NCI-H2029 treated with DMSO at 0.1 percent for 48 hours (cell line): ENCODE measurements at places on chromosomes 5 and 9.

- no peak for DNase-seq
Observed at GRCh38 chr5:131281133-131281867, 17.4 kb downstream of the CDC42SE2 start.

DNA sequence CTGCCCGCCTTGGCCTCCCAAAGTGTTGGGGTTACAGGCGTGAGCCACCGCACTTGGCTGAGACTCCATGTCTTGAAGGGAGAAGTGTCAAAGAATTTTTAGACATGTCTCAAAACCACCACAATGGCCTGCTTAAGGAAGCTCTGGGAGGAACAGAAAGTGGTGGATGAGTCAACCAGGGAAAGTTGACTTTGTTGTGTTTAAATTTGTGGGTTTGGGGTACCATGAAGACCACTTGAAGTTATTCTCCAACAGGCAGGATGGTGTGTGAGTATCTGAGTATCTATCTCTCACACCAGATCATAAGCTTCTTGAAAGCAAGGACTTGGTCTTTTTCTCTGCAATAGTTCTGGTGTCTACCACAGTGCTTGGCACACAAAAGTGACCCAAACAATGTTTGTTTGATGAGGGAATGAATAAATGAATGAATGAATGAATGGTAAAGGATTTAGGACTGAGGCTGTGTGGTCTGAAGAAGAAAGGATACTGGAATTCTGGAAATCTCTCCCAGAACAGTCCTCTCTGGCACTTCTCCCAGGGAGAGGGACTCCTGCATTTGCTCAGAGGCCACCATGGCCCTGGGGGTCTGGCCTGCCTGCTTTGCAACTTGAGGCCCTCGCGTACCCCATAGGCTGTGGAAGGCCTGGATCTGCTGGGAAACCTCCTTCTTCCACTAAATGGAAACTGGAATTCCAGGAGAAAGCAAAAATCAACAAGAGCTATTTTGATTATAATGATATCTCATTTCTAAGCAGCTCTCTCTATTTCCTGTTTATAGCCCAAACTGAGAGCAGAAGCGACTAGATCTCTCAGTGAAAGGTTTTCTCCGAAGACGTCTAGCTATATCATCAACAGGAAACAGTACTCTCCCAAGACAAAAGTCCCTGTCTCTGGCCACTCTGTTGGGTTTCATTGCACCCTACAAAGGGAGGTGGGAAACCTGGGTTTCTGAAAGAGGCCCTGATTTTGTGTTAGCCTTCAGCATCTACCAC is 187.9 kb downstream of the PALM2AKAP2 start:
- no peak for DNase-seq

DNA sequence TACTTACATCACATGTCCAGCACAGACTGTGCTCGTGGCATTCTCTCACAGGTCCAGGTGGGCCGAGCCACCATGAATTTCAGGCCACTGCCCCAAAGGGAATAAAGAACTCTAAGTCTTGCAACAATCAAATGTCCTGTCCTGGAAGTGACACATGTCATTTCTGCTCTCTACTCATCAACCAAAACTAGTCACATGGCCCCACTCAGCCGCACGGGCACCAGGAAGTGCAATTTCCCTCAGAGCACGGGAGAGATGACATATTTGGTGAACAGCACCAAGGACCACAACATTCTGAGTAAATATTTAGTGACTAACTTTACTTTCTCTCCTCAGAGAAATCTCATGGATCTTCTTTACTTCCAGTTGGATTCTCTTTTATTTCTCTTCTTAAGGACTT is 131.1 kb upstream of the TUT7 start:
- no peak for DNase-seq

GRCh38 chr5:36842087-36842486 is 34.5 kb upstream of the NIPBL start:
- no peak for DNase-seq

DNA sequence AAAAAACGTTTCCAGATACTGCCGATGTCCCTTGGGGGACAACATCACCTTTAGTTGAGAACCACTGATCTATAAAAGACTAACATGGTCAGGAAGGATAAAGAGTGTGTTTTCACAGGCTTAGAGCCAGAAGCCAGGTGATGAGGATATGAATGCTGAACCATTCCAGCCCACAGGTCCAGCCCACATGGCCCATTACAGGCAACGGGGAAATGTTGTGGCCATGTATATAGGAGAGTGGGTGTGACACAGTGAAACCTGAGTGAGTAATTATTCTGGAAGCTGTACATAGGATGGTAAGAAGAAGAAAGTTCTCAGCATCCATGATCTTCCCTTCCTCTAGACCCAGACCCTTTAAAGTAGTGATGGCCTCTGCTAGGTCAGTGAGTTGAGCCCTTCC is 56.0 kb upstream of the FOXI1 start:
- no peak for DNase-seq

DNA sequence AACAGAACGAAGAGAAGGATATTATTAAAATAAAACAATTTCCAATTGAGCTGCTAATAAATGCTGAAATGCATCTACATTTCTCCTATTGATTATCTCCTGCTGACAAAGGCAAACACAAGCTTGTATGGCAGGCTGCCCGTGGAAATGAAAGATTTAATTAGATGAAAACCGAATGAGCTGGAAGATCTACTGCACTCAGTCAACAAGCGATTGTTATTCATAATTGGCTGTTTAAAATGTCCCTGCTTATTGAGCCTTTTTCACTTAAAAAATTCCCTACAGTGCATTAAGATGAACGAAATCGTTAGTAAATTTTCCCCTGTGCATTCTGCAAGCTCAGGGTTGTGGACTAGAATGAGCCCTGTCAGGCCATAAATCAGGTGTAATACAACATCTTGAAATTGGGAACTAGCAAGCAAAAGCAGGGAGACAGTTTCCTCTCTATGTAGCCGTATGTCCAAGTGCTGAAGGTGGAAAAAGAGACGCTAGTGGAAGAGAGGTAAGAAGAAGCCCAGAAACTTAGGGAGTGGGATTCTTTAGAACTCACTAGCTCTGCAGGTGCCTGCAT is 28.5 kb upstream of the KIF4B start:
- no peak for DNase-seq

DNA sequence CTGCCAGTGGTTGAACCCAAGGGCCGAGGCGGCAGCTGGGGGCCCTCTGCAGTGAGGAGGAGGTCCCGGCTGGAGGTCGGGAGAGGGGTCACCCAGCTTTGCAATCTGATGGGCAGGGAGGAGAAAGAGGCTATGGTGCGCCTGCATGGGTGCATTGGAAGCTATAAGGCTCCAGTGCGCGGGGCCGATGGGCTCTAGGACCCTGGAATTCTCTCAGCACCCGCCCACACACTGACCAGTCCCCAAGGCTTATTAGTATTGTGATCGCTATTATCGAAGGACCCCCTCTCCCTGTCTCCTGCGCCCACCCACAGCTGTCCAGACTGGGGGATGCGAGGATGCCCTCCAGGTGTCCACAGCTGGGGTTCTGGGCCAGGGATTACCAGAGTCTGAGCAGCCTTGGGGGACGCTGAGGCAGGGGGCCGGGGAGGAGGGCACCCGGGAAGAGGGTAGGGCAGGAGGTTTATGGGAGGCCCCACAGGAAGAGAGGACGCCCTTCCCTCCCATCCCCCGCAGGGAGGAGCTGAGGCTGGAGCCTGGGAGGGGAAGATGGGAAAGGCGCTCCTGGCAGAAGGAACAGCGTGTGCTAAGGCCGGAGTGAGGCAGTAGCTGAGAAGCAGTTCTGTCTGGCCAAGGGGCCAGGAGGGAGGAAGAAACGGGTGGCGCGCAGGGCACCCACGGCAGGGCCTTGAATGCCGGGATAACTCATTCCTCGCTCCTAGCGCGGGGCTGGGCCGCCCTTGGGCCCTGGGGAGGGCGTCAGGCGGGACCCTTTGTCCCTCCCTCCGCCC is 24.2 kb downstream of the C9orf50 start:
- no peak for DNase-seq

DNA sequence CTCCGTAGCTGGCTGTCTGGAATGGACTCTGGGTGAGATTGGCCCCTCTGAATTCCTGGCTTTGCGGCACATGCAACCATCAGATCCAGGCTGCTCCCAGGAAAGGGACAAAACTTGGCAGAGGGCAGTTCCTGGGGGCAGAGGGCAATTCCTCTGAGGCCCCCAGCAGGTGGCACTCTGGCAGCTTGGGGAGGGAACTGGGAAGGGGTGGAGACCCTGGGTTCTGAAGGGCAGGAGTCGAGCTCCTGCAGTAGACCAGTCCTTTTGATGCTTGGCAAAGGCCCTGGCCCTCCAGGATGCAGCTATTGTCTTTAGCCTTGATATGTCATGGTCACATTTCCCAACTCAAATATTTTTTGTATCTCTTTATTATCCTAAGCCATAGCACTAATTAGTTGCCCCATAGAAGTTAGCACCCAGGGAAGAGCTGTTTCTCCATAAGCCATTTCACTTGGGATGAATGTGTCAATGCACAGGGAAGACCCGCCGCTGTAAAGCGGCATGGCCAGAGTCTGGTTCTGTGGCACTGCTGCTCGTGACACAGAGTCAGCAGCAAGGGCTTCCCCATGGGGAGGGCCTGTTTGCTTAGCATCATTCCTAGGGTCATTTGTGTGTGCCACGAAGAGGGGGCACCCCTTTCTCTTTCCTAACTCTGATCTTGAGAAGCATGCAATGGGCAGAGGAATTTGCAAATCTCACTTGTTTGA is 51.2 kb upstream of the CDK20 start:
- DNase-seq = no peak

GRCh38 chr5:9112520-9113291 is 433.2 kb downstream of the SEMA5A start:
- DNase-seq = no peak

DNA sequence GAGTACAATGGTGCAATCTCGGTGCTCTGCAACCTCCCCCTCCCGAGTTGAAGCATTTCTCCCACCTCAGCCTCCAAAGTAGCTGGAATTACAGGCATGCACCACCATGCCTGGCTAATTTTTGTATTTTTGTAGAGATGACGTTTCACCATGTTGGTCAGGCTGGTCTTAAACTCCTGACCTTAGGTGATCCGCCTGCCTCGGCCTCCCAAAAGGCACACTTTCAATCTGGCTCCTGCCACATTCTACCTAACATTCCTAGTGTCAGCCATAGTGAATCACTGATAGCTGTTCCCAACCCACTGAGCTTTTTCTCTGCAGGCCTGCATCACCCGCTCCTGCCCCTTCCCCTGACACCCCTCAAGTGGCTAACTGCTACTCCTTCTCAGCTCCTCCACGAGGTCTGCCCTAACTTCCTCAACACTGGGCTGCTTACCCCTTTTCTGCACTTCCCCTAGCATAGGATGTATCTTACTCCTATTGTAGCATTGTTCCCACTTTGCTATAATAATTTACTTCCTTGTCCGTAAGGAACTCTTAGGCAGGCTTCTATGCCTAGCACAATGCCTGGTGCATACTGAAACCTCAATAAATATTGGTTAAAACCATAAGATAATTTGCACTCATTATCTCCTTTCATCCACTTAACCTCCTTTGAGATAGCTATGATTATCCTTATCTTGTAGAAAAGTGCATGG is 42.0 kb upstream of the LIFR start:
- no peak for DNase-seq

DNA sequence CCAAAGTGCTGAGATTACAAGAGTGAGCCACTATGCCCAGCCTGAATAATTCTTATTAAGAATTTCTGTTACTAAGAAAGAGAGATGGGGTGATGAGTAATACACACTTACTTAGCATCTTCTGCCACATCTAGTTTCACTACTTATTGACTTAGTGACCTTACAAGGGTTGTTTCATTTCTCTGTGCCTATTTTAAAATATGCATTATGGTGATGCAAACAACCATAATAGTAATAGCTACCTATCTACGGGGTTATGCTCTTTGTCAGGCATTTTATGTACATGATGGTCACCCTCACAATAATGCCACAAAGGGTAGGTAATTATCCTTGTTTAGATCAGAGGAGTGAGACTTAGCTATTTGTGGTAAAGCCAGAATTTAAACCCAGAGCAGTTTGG is 499.0 kb upstream of the SGCD start:
- DNase-seq = no peak

DNA sequence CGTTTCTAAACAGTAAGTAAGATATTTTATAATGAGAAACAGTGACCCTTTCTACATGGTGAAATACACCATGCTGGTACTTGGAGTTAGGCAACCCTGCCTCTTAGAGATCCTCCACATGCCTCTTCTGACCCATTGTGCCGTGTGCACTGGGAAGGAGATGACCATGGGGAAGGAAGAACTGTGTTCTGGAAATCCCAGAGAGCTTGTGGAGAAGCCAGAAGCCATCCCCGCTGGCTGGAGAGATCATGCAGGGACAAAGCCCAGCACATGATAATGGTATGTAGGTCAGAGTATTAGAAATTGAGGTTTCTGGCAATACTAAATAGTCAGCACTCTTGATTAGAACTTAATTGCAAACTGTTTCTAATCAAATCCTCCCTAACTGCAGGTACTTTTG is 307.3 kb downstream of the FBXL7 start:
- no peak for DNase-seq

GRCh38 chr5:104452550-104452949 is 890.0 kb upstream of the NUDT12 start:
- no peak for DNase-seq

DNA sequence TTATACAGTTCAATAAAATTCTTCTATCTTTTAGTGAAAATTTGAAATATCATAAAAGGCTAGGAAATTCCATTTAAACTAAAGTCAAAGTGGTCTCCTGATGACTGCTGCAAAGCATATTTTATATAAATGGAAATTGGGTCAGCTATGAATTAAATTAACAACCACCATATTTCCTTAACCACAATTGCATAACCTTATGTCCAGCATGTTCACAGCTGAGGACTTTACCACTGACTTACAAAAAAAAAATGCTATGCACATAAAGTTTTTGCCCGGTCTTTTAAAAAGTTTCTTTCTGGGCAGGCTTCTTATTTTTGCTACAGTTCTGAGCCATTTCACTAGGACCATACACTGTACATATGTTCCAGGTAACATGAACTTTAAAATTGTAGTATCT is 208.6 kb upstream of the RGMB start:
- no peak for DNase-seq

- no peak for DNase-seq
Observed at GRCh38 chr5:149829954-149830353, 99.8 kb downstream of the PPARGC1B start.

GRCh38 chr5:173741729-173742431 is 125.4 kb upstream of the BOD1 start:
- no peak for DNase-seq

- DNase-seq = no peak
Observed at GRCh38 chr5:76337953-76338451, 65.1 kb upstream of the IQGAP2 start.

DNA sequence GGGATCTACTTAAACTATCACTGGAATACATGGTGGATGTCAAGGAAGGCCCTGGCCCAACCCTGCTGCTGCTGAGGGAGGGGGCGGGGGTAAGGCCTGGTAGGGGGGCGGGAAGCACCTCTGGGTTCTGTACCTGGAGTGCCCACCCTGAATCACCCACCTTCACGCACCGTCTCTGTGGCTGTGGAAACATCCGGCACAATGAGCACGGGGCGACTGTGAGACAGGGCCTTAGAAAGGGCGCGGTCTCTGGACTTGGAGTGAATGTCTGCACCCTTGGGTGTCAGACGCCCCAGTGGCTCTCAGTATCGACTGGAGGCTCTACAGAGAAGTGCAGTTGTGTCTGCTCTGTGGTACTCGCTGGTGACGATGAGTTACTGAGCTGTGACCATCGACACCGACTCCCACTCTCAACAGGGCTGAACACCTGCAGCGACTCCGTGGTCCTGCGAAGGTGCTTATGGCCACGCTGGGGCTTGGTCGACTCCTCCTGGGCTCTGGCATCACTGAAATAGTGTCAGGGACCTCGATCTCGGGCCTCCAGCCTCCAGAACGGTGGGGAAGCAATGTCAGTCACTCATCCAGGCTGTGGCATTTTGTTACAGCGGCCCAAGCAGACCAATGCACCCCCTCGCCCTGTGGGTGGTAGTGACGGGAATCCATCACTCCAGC is 25.5 kb upstream of the SLC6A19 start:
- DNase-seq = no peak

GRCh38 chr9:27532046-27532445 is 2.4 kb upstream of the MOB3B start:
- DNase-seq = no peak
